ENCODE measurements at places on chromosomes 3 and 15. TPM values are rescaled to one million over a fixed set of nuclear protein-coding genes. Genes with fewer than 3 reads are reported as not detected.
A peak's percentile ranks its signal among the peaks of the same experiment; 100 is the strongest.

The SNAP23 gene
- total RNA-seq, result 43.8 TPM

The ALDH1L1 gene
- total RNA-seq, result 15.0 TPM

The CYP1A1 gene
- total RNA-seq, result 0.49 TPM

The CYP8B1 gene
- not detected for total RNA-seq

DNA sequence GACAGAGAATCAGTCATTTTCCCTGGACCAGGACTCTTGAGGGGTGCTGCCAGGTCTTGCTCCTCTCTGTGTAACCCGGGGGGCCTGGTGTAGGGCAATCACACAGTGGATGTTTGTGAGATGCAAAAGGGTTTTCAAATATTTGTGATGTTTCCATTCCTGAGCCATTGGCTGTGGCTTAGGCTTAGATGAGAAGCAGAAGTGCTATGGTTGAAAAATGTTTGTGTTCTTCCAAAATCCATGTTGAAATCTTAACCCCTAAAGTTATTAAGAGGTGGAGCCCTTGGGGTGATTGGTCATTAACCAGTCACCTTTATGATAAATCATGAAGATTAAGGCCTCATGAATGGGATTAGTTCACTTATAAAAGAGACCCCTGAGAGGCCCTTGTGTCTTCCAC, 36.5 kb downstream of the CORO2B start:
- no peak overlapping the region for H3K4me3 ChIP-seq
- peak overlapping the region; percentile 59 for H3K27ac ChIP-seq
- no peaks in the 10 kb centered on the region for H3K4me1 ChIP-seq
- no peaks in the 10 kb centered on the region for H3K36me3 ChIP-seq

DNA sequence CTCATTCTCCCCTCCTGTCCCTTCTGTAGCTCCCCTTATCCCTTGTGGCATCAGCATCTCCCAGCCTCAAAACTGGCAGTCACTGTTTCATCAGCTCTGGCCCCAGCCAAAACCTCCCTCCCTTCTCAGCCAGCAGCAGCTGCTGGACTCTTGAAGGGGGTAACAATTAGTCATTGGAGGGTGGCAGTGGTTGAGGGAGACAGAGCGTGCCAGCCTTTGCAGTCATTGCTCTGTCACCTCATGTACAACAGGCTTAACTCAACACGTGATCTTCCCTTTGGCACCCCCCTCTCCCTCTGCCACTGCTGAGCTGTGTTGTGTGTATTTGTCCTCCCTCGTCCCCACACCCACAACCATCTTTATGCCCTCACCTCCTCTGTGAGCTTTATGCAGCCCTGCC, 28.2 kb downstream of the RBP2 start:
- no peak overlapping the region for H3K27ac ChIP-seq
- H3K27me3 ChIP-seq, result no peaks in the 10 kb centered on the region
- no peak overlapping the region for H3K4me3 ChIP-seq
- DNase-seq, result no peak
- no peaks in the 10 kb centered on the region for H3K36me3 ChIP-seq

DNA sequence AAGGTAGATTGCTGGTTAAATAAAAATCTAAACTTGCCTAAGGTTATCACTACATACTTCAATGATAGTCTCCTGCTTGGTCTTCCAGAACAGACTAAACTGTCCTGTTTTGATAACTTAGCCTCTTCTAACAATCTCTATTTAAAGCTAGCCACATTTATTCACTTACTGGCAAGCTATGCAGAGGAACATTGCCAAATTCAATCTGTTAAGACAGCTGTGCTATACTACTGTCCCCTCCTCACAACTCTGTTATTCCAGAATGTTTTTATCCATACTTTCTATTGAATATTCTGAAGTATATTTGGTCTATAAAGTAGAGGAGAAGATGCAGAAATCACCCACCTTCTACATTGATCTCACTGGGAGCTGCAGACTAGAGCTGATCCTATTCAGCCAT, 594.0 kb upstream of the CCDC54 start:
- H3K36me3 ChIP-seq, result no peaks in the 10 kb centered on the region
- no peak for DNase-seq
- no peak overlapping the region for H3K27ac ChIP-seq
- no peak overlapping the region for H3K4me3 ChIP-seq

DNA sequence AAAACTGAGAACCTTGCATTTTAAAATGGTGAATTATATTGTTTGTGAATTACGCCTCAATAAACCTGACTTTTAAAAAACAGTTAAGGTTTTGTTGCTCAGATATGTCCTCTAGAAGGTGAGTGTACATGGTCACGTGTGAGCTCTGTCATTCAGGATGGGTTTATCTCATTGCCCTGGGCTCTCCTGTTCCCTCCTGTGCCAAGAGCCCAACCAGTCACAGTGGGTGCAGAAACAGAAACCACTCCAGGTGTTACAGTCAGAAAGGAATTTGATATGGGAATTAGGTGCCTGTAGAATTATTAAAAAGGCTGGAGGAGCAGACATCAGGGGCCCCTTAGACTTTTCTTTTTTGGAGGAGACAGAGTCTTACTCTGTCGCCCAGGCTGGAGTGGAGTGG, 196.4 kb downstream of the STT3B start:
- H3K27me3 ChIP-seq, result no peaks in the 10 kb centered on the region
- H3K4me1 ChIP-seq, result peaks cover 8% of the 10 kb centered on the region
- no peak overlapping the region for H3K27ac ChIP-seq
- H3K4me3 ChIP-seq, result no peak overlapping the region
- DNase-seq, result no peak
- H3K36me3 ChIP-seq, result no peaks in the 10 kb centered on the region

DNA sequence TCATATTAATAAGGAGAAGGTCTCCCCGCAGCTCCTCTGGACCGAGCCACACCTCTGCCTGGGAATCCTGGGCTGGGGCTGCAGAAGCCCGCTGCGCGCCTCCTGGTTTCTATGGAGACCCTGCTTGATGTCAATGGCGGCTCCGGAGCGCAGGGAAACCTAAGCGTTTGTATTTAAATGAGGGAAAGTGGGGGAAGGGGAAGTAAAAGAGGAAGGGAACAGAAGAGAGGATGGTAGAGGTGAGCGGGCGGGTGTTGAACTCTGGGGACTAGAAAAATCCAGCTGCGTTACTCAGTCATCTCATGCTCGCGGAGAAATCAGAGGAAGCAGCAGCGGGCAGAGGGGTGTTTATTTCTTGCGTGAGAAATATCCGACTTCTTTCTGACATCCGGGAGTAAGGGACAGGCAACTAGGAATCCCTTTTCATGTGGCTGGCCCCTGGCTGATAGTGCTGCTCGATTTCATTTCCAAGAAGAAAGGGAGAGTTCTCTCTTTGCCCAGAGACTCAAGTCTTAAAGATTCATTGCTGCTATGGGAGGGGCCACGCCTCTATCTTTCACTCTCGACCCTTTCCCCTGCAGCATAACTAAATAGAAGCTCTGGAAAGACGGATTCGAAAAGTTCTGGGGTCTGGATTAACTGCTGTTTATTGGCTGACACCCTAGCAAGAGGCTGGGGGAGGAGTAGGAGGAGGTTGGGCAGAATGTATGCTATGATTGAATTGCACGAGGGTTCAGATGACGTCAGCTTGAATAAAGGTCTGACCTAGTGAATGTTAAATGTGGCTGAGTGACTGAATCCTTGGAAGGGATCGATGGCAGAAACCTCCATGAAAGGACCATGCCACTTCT, 110.5 kb upstream of the GAP43 start:
- no peak for DNase-seq
- no peaks in the 10 kb centered on the region for H3K4me1 ChIP-seq
- peak overlapping the region; percentile 23 for H3K27ac ChIP-seq
- H3K36me3 ChIP-seq, result no peaks in the 10 kb centered on the region

- no peak overlapping the region for H3K4me3 ChIP-seq
- H3K36me3 ChIP-seq, result no peaks in the 10 kb centered on the region
- no peak overlapping the region for H3K27ac ChIP-seq
- no peaks in the 10 kb centered on the region for H3K4me1 ChIP-seq
- no peaks in the 10 kb centered on the region for H3K27me3 ChIP-seq
Observed at GRCh38 chr3:30948426-30948825, 54.0 kb upstream of the GADL1 start.
